ENCODE measurements at places on chromosomes 3 and 15.

DNA sequence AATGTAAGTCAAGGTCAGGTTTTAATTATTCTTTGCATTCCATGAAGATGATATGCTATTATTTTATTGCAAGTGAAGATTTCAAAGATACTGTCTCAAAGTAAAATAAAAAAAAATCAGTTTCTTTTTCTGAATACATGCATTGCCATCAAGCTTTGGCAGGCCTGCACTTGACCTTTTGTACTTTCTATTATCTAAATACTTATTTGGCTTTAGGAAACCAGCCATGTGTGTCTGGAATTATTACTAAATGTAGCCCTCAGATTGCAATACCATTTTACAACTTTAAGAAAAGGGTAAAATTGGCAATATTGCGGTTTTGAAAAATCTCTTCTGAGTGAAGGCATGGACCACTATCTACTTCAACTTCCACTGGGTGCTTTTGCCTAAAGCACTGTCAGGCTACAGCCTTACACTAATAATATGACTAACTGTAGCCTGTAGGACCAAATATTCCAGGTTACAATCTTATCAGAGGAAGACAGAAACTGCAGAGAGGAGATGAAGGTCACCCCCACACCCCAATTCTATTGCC is 349.4 kb upstream of the DCBLD2 start:
- DNase-seq: no peak

DNA sequence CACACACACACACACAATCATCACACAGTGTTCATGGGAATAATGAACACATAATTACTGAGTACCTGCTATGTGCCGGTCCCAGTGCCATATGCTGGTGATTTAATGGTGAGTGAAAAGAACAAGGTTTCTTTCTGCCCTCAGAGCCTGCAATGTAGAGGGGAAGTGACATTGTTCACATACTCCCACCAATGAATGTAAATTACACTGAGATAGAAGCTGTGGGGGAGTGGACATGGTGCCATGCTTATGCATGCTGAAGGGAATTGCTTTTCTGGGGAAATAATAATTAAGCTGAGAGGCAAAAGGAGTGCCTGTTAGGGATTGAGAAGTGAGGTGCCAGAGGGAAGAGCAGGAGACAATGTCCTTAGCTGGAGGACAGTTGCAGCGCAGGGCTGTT is 175.1 kb downstream of the MFSD1 start:
- DNase-seq: no peak

GRCh38 chr15:60399931-60400330 is 2.1 kb upstream of the ANXA2 start:
- no peak for DNase-seq

DNA sequence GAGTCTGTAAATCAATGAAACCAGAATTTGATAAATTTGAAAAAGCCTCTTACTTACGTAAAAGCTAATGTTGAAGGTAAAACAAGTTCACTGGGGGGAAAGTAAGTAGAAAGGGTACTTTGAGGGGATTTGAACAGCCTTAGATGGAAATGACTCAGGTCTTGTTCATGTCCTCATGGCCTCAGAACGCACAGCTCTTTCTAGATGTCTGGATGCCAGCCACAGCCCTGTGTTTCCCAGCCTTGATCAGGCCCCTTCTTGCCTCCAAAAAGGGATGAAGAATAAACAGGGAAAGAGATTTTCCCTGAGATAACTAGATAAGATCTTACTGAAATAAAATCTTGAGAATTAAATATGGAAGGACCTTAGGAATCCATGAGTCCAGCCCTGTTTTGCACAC is 237.1 kb upstream of the GOLGA6L4 start:
- no peak for DNase-seq

DNA sequence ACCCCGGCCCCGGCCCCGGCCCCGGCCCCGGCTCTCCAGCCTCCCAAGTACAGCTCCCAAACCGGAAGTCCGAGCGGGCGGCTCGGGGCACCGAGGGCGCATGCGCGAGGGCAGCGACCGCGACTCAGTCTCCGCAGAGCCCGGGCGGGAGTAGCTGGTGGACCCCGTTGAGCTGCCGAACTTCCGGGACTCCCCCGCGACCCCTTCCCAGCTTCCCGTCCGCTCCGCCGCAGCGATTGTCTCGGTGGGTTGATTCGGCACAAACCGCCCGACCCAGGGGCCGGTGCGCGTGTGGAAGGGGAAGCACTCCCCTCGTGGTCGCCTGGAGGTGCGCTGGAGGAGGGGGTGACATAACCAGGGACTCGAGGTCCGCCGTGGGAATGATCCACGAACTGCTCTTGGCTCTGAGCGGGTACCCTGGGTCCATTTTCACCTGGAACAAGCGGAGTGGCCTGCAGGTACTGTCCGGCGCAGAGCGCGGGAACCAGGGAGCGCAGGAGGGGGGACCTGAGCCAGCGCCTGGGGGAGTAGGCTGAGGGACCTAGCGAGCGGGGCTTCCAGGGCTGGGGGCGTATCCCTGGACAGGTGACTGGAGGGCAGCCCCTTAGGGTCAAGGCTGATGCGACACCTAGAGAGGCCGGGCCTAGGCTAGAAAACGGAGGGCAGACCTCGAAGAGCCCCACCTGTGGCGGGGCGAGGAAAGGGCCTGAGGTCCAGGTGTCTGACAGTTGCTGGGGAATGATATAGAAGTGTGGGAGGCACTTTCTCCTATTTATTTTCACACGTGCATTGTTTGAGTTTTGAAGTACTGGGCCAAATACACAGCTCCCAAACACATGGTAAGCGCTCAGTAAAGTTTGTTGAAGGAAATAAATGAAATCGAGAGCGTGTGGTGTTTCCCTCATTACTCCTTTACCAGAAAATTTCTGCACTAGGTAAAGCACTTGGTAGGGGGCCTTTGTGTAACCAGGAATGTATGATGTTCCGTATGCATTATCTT is at the start of the genes TUBGCP4 and ZSCAN29:
Gene TUBGCP4 (plus strand): TSS at position 127 of the 1,000 bp plus-strand sequence. CDS start 254 bp downstream, at position 381.
Gene ZSCAN29 (minus strand): TSS at position 69 of the 1,000 bp plus-strand sequence. CDS start 1,130 bp downstream, outside the sequence.
- DNase-seq: no peak

DNA sequence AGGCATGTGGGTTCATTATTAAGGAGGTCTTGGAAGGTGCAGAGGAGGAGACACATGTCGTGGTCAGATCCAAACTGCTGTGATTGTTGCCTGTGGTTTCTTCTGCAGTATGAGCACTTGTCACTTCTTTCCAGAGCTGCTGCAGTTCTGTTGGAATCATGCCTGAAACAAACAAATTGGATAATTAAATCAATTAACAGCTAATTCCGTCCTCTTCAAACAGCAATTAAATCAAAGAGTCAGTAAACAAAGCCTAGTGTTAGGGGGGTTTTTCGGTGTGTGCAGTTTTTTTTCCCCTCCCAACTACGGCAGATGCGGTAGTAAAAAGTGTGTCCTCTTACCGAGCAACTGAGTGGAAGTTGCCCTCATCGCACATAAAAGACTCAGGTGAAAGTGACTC is 542.2 kb downstream of the FOXP1 start:
- DNase-seq: no peak

- DNase-seq: no peak
Observed at GRCh38 chr3:31462050-31462569, 70.6 kb upstream of the STT3B start.

DNA sequence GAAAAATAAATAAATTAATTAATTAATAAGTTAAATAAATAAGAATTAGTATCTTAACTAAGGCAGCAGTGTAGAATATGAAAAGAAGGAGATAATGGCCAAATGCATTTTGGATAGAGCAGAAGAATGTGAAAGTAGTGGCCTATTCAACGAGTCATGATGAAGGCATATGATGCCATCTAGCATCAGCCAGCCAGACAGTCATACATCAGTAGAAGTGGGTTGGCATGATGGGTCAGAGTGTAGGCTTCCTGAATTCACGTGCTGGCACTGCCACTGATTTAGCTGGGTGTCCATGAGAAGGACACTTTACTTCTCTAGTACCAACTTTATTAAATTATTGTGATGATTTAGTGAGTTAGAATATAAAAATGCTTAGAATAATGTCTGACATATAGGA is 256.1 kb upstream of the ARPP21 start:
- DNase-seq: no peak

- no peak for DNase-seq
Observed at GRCh38 chr3:190032923-190033322, 87.8 kb downstream of the P3H2 start.

- DNase-seq: no peak
Observed at GRCh38 chr15:56242576-56243162, 1.0 kb downstream of the RFX7 start.

GRCh38 chr3:50121072-50122032 is 32.6 kb downstream of the RBM5 start:
- peak; percentile 18 for DNase-seq

- no peak for DNase-seq
Observed at GRCh38 chr15:25065876-25066275, 111.1 kb downstream of the SNRPN start.

DNA sequence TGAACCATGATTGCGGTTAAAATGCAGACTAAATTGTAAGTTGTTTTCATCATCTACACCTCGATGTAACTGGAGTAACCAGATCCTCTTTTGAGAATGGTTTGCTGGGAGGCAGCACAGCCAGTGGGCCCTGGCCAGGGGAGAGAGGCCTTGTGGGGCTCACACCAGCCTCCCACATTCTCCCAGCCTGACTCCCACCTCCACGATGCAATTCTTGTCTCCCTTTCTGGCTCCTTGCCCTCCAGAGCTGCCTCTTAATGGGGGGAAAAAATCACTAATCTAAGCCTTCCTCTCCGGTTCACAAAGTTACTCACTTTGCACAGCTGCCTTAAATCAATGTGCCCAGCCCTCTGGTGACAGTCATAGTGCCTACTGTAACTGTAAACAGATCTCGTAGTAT is 17.9 kb upstream of the PAQR5 start:
- no peak for DNase-seq

DNA sequence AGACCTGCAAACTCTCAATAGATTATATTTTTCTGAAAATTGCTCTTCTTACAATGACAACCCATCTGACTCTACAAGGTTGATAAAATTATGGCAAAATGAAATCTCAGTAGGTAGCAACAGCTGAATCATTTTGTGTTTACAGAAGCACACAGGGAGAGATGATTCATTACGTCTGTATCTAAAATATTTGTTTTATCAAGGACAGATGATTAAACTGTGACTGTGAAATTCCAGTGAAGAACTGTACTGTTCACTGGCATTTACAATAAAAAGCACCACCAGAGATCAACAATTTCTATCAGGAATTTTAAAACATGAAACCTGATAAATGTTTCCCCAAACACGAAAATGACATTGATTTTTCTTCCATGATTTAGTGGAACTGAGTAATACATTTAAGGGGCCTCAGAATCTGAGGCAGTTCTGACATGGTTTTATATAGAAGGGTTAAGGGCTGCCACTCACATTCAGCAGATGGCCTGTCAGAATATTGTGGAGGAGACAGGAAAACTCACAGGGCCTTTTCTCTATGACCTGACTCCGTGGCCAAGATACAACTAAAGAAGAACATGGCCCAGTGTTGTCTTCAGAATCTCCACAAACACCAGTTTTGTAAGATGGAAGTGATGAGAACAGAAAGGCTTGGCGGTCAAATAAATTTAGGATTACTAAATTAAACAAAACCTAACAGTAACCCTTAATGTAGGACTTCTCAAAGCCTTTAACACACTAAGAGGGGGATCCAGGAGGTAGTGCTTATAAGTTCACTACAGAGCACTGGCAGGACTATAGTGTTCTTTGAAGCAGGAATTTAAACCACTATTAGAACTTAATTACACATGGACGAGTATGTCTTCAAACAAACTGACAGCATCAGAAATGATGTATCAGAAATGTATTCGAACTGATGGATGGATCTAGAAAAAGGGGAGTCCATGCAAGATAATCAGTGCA is 25.9 kb downstream of the RAD18 start:
- DNase-seq: no peak

DNA sequence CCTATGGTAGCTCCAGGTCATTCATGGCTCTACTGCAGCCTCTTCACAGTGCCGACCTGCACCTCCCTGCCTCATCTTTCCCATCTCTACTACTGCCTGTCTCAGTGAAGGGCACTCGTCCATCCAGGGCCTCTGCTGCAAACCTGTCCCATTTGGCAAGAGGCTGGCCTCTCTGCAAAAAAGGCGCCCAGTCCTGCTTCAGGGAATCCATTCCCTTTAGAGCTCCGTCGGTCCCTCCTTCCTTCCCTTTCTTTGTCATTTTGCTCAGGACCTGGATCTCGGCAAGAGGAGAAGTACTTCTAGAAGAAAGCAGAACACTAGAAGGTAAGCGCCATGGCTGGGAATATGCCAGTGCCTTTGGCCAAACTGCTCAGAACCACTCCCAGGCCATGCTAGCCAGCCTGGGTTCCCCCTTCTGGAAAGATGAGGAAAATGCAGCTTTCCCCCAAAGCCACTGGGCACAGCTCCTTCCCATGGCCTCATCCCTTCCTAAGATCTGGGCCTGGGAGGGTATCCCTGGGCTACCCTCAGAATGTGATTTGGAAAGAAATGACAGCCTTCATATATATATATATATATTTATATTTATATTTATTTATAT is 6.4 kb upstream of the ISL2 start:
- DNase-seq: no peak

DNA sequence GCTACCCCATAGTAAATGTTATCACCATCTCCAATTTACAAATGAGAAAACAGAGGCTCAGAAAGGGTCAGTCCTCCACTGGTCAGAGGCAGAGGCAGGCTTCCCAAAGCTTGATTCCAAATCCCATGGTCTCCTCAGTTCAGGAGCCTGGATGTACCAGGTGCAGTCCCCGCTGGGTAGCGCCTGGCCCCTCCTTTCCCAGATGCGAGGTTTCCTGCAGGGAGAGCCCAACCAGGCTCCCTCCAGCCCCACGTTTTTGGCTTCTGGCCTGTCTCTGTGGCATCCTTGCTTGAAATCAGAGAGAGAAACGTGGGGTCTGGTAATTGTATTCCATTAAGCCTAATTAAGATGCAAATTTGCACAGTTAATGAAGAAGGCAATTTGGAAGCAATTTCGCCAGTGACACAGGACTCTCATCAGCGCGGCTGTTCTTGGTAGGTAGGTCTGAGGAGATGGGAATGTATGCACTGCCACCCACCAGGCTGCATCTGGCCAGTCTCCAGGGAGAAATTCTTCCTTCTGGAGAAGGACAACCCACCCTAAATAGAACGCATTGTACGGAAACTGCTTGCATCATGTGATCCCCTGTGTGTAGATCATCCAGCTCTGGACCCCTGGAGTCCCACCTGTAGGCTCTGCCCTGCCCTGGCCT is 50.5 kb downstream of the HRH1 start:
- DNase-seq: no peak

GRCh38 chr15:100373120-100373896 is 31.5 kb upstream of the ADAMTS17 start:
- no peak for DNase-seq

DNA sequence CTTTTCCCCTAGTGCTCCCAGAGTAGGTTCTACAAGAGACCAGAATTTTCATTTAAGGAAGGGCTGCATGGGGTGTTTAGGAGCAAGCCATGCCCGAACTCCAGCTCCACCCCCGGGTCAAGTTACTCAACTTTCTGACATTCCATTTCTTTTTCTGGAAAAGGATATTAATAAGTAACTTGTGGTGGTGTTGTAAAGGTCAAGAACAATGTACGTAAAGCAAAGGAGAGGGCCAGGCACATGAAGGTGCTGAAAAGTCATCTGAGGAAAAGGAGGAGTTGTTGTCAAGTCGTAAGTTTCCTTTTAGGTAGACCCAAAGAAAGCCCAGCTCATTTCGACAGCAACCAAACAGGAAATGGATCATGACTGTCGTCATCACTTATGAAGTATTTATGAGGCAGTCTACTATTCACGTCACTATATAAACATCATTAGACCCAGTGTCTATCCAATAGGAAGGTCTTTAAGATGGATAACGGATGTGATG is 319.6 kb upstream of the IL12A start:
- no peak for DNase-seq

Data from DMS 273 treated with DMSO at 0.1 percent for 48 hours (cell line).